ENCODE measurements at places on chromosomes 4 and X.
A peak's percentile ranks its signal among the peaks of the same experiment; 100 is the strongest.

GRCh38 chrX:3046253-3047240, 5.3 kb downstream of the ARSF start:
- no peak for DNase-seq

GRCh38 chr4:24369507-24370029, 214.8 kb downstream of the DHX15 start:
- DNase-seq: no peak

GRCh38 chrX:127708155-127708554, 344.0 kb downstream of the ACTRT1 start:
- no peak for DNase-seq

DNA sequence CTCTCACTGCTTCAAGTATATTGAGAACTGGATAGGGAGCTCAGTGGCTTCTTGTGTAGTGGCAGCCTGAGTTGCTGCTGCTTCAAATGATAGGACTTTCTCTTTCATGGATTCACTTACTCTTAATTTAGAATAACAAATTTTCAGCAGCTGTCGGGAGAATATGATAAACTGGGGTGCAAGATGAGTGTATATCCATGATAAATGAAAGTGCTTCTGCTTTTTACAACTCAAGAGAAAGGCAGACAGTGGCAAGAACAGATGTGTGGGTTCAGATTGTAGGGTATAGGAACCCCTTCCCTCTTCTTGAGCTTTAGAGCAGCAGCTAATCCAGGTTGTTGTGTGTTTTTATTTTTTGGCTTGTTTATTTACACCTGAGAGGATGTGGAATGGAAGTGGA, 1.0 kb downstream of the SH3BGRL start:
- no peak for DNase-seq

DNA sequence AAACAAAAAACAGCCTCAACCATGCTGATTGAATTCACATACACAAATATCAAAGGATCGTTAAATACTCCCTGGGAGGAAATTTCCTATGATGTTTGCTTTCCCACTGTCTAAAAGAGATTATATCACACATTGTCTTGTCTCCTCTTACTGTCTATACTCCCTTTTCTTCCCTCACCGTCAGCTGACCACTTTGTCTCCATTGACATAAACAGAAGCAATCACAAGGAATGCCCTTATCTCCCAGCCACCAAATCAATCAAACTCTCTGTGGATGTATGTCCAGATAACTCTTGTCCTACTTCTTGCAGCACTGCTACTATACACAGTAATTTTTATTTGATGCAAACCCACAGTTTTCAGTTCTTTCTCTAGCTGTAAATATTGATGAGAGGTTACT, 12.2 kb upstream of the NUDT9 start:
- no peak for DNase-seq

- DNase-seq: no peak
Measured at GRCh38 chr4:110003401-110004187, 90.9 kb downstream of the EGF start.

GRCh38 chr4:132101526-132101925, 1047.6 kb upstream of the PCDH10 start:
- peak; percentile 40 for DNase-seq

GRCh38 chrX:65874110-65874509, 165.8 kb downstream of the VSIG4 start:
- no peak for DNase-seq

DNA sequence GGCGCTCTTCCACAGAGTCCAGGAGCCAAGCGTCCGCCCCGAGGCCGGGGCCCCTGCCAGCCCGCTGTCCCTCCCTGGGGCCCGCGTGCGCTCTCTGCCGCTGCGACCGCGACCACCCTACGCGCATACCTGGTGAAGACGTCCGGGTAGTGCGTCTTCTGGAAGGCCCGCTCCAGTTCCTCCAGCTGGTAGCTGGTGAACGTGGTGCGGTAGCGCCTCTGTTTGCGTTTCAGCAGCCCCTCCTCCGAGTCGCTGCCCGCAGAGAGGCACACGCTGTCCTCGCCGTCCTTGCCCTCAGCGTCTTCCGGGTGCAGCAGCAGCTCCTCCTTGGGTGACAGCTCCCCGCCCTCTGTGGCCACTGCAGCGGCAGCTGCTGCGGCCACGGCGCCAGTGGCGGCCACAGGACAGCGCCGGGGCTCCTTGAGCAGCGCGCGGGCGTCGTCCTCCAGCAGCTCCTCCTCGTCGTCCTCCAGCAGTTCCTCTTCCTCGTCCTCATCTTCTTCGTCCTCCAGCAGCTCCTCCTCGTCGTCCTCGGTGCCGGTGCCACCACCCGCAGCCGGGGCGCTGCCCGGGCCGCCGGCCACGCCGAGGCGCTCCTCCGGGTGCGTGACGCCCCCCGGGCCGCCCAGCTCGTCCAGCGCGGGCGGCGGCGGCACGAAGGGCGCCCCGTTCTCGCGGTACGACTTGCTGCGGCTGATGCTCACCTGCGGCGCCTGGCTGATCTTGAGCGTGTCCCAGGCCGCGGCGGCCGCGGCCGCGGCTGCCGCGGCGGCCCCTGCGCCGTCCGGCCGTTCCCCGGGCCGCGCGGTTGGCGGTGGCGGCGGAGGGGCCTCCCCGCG, 2.8 kb downstream of the ARX start:
- DNase-seq: no peak

GRCh38 chr4:4539481-4539880, 2.4 kb downstream of the STX18 start:
- no peak for DNase-seq

GRCh38 chr4:147516133-147516532, 35.2 kb downstream of the EDNRA start:
- DNase-seq: no peak

GRCh38 chr4:135098061-135098460, 896.5 kb upstream of the PABPC4L start:
- DNase-seq: no peak

DNA sequence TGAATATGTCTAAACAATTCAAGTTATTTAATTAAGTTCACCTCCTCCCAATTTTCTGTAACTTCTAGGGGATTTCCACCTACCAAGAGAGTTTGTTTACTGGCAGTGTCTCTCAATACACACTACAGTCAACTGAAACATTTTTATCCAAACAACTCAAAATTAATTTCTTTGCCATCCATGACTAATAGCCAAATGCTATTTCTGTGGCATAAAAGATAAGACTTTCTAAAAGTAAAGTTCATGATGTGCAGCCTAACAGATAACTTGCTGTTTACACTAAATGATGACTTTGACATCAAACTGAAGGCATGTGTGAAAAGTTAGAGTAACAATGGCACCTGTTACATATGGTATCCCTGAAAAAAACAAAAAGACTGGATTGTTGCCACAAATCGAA, 7.3 kb downstream of the TAB3 start:
- DNase-seq: no peak

DNA sequence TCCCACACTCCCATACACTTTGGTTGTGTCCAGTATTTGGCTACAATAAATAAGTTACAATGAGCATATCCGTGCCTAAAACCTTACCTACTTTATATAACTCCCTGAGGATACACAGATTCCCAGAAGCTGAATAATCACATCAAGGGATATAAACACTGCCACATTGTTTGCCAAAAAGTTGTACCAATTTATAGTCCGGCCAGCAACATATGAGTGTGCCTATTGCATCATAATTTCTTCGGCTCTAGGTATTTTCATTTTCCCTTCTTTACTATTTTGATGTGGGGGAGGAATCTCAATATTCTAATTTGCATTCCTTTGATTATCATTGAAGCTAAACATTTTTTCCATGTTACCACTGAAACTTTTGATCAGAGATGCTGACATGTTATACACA, 146.4 kb downstream of the PCDH19 start:
- peak; percentile 15 for DNase-seq

GRCh38 chr4:119116925-119117900, 18.4 kb upstream of the MYOZ2 start:
- no peak for DNase-seq

DNA sequence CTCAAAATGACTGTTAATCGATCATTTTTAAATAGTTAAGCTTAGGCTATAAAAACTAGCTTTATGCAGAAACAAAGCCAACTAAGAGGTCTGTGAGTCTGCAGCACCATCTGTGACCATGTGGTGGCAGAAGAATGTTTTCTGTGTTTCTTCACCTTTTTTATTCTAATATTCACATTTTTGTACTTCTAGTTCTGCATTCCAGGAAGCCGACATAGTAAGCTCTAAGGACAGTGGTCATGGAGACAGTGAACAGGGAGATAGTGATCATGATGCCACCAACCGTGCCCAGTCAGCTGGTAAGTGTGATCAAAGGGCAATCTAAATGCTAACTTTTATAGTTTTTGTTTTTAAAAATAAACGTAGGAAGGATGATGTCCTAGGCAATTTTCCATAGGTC, 5.6 kb downstream of the PCDH10 start:
- no peak for DNase-seq

- no peak for DNase-seq
Measured at GRCh38 chrX:124282580-124282979, 49.9 kb upstream of the TEX13D start.

DNA sequence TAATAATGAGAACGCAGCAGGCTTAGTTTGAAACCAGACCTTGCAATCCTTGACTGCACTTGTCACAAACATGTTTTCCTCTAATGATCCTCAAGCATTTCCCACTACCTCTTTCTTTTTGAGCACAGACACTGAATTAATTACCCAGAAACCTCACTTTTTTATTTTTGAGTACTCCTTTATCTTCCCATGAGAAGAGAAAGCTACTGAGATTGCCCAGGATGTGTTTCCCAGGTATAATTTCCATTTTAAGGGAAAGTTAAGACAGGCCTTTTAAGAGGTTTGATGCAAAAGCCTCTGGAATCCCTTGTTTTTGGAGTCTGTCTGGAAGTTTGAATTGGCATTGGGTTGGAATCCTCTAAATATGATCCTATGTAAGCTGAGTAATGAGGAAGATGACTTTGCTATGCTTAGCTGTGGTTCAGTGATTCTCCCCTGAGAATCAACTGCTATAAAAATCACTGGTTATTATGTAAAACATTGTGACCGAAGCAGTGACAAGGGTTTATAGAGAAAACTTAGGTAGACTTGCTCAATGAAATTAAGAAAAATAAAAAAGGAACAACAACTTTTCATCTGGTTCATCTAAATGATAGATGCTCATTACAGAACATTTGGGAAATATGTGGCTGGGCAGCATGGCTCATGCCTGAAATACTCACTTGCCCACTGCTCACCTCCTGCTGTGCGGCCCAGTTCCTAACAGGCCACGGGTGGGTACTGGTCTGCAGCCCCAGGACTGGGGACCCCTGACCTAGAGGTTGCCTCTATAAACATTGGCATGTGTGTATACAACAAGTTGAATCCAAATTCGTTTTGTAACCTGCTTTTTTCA, 10.8 kb upstream of the RHOH start:
- DNase-seq: no peak

GRCh38 chr4:145795521-145795920, 115.6 kb downstream of the C4orf51 start:
- no peak for DNase-seq

DNA sequence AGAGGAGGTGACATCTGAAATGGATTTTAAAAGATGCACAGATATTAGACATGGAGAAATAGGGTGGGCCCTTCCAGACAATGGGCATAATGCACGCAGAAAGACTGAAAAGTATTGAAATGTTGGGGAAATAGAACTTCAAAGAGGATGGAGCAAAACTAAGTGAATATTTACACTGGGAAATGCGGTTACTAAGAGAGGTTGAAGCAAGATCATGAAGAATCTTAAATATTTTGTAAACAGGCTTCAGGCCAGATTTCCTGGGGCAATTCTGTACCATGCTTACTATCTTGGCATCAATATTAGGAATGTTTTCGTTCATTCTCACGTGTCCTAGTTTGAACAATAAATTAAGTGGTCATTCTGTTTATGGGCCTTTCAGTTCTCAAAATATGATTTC, 216.3 kb downstream of the ADAMTS3 start:
- no peak for DNase-seq

- no peak for DNase-seq
Measured at GRCh38 chrX:110722135-110722534, 73.5 kb downstream of the CHRDL1 start.

GRCh38 chr4:6478546-6479220, 6.3 kb upstream of the PPP2R2C start:
- no peak for DNase-seq

DNA sequence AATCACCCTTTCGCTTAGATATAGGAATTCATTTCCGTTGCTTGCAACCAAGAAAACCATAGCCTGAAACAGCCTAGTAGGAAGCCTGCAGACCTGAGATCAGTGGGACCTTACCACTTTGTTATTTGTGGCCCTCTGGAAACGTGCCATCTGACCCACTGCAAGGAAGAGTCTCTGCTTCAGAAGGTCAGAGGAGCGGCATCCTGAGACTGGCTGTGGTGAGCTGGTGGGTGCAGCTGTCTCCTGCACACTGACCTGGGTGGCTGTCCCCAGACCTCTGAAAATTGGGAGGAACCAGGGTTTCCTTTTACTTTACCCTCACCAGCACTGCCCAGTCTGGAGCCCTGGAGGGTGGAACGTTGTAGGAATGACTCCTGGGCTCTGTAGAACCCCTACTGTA, 18.2 kb downstream of the SHROOM2 start:
- no peak for DNase-seq

DNA sequence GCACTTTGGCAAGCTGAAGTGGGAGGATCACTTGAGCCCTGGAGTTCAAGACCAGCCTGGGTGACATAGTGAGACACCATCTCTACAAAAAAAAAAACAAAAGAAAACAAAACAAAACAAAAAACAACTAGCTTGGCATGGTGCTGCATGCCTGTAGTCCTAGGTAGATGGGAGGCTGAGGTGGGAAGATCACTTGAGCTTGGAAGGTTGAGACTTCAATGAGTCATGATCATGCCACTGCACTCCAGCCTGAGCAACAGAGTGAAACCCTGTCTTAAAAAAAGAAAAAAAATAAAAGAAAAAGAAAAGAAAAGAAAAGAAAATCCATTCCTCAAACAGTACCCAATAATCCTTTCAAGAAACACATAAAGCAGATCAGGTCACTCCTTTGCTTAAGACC, 14.9 kb upstream of the ERCC6L start:
- DNase-seq: no peak

- peak; percentile 87 for DNase-seq
Measured at GRCh38 chrX:65706041-65706828, 38.8 kb downstream of the MSN start.

GRCh38 chrX:68669094-68669860, 21.8 kb downstream of the STARD8 start:
- DNase-seq: no peak

DNA sequence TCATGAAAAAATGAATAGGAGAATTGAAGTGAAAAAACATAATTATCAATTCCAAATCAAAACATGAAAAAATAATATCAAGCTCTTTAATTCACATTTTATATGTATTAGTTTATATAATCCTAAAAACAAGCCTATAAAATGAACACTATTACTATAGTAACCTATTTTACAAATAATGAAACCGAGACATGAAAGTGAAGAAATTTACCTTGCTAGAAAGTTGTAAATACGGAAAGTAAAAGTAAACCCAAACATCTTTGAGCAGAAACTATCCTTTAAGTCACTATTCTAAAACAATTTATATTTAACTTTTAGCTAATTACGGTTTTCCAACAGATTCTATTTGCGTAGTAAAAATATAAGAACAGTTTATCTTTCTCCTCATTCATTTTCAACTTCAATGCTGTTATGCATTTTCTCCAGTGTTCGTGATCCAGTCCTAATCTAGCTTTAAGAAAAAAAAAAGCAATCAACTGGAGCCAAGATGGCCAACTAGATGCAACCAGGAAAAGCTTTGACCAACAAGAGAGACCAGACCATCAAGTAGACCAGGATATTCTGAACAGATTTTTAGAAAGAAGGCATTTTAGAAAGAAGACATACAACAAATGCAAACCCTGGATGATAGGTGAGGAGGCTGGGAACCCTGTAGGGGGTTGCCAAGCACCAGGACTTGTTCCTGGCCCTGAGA, 67.0 kb downstream of the DDX53 start:
- no peak for DNase-seq

- DNase-seq: no peak
Measured at GRCh38 chr4:106993827-106994226, 42.3 kb downstream of the DKK2 start.
